ENCODE measurements at places on chromosomes 7 and 10.
A peak's percentile ranks its signal among the peaks of the same experiment; 100 is the strongest.

- DNase-seq, result no peak
Observed at GRCh38 chr7:140920745-140921144, 4.0 kb downstream of the BRAF start.

DNA sequence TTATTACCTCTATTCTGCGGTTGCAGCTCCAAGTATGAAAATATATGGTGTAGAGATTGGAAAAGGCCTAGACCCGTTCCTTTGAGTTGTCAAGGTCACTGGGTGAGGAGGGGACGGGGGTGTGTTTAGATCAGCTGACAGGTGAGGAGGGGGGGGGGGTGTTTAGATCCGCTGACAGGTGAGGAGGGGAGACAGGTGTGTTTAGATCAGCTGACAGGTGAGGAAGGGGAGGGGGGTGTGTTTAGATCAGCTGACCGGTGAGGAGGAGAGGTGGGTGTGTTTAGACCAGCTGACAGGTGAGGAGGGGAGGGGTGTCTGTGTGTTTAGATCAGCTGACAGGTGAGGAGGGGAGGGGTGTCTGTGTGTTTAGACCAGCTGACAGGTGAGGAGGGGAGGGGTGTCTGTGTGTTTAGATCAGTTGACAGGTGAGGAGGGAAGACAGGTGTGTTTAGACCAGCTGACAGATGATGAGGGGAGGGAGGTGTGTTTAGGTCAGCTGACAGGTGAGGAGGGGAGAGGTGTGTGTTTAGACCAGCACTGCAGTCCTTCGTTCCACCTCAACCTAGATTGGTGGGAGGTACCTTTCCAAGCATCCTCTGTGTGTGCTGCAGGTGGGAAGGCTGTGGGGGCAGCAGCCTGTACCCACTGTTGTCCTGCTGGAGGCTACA, 655.0 kb upstream of the ADARB2 start:
- DNase-seq, result no peak

DNA sequence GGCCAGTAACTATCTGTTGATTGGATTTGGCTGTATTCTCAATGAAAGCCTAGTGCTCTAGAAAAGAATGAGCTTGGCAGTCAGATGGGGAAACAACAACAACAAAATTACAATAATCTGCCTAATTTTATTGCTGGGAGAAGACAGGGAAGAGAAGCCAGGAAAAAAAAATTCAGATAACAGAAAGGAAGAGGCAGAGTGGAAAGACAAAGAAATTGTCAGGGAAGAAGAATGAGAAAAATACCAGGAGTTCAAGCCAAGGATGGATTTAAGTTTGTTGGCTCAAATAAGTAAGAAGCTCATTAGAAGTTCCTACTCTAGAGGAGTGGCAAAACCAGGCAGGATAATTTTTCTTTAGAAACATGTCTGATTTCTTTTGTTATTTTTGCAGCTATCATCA, 45.9 kb upstream of the PRKG1 start:
- no peak for DNase-seq

- DNase-seq, result no peak
Observed at GRCh38 chr10:74305730-74306129, 154.7 kb downstream of the ADK start.

- no peak for DNase-seq
Observed at GRCh38 chr7:152956006-152956405, 196.5 kb downstream of the ACTR3B start.

- peak; percentile 95 for DNase-seq
Observed at GRCh38 chr10:15168291-15168785, at the start of gene NMT2. Gene NMT2, minus strand, starts transcription at chr10:15168693. Its CDS starts 81 bp downstream, at chr10:15168612.

GRCh38 chr7:103592844-103593243, 146.8 kb upstream of the SLC26A5 start:
- no peak for DNase-seq

GRCh38 chr10:34252111-34252510, 563.0 kb downstream of the PARD3 start:
- DNase-seq, result no peak

DNA sequence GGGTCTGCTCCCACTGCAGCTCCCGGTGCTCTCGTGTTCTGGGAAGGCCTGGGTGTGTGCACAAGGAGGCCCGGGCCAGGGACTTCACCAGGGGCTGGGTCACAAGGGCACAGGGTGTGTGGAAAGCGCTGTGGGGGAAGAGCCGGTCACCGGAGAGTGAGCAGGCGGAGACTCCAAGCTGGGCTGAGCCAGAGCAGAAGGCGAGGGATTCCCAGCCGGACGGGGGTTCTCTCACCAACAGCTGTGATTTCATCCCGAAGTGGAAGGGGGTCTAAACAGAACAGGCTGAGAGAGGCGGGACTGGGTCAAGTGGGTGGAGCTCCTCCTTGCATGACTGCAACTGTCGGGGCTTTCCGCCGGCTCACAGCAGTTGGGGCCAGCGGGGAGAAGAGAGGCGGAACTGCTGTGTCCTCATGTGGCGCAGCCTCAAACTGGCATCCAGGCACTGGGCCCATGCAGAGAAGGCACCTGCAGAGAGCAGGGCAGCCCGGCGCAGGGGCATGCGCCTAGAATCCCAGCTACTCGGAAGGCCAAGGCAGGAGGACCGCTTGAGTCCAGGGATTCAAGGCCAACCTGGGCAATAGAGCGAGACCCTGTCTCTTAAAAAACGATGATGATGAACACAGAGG, 7.6 kb upstream of the ORAI2 start:
- peak; percentile 95 for DNase-seq

DNA sequence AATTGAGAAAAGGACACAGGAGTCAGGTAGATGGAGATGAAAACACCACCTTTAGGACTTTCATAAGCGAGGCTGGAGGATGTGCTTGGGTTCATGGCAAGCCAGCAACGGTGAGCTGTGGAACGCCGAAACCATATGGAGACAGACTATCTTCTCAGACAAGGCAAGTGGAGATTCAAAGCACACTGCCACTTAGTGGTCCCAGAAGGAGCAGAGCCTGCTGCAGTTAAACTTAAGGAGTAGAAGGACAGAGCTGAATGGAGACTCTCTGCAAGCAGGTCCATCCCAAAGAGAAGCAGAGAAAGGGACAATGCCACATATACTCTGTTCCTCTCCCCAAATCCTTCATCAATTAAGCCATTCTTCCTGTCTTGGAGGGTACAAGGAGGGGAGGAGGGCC, 236.3 kb upstream of the HABP2 start:
- DNase-seq, result no peak

DNA sequence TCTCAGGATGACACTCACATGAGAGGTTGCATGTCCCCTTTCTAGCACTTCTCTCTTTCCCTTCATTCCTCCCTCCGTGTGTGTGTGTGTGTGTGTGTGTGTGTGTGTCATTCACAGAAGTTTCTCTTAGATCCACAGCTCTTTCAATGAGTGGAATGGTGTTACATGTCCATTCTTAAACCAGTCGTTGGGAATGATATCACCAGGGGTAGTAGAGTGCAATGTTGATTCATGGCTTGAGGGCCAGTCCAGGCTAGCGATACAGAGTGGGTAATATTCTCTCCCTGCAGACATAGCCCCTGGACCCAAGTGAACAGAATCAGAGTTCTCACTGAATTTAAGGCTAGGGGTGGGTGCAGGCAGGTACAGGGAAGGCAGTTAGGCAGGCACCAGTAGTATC, 187.8 kb downstream of the SDK1 start:
- DNase-seq, result no peak

DNA sequence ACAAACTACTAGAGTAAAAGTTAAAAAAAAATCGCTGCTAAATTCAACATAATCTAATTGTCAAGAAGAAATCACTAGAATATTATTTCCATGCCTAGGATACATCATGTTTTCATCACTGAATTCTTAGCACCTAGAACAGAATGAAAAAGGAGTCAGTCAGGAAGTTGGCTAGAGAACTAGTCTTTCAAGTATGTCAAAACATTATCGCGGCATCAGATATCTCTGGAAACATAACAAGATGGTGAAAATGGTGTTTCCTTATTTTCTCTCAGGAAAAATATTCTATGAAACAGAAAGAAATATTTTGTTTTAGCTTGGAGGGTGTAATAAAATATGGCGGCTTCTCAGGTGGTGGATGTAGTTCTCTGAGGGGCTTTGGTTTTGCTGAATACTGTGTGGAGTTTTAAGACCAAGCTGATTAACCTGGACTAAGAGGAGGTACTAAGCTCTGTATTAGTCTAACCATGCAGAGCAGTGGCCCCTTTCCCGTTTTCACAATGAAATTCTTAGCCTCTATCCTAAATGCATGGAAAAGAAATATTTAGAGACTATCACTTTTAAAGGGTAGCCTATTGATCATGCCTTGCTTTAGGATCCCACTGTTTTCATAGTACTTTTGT, 205.6 kb downstream of the MDFIC start:
- no peak for DNase-seq

DNA sequence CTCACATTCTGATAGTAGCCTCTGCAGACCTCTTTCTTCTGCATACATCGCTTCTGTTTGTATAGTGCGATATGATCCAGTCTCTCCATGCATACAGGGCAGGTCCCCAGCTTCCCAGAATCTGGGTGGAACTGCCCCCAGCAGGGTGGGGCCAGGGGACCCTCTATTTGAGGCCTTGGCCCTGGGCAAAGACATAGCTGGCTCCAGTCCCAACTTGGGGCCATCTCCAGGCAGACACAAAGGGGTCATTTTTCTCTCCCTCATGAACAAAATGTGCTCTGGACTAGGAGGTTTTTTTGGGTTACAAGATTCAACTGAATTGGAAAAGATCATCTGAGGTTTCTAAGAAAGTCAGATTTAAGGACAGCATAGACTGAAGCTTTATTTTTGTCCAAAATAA, 21.1 kb upstream of the HSPA12A start:
- no peak for DNase-seq

GRCh38 chr10:22427101-22427500, 81.8 kb downstream of the SPAG6 start:
- no peak for DNase-seq

- DNase-seq, result no peak
Observed at GRCh38 chr10:26528048-26528447, 89.9 kb downstream of the APBB1IP start.

- no peak for DNase-seq
Observed at GRCh38 chr10:99435986-99436638, 5.7 kb upstream of the GOT1 start.

DNA sequence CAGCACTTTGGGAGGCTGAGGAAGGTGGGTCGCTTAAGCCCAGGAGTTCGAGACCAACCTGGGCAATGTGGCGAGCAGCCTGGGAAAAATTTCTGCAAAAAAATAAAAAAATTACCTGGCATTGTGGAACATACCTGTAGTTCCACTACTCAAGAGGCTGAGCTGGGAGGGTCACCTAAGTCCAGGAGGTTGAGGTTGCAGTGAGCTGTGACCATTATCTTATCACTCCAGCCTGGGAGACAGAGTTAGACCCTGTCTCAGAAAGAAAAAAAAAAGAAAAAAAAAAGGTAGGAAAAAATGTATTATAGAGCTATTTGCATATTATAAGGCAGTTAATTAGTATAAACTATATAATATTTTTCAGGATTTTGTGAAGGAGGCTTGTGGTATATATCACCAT, 11.0 kb upstream of the TSPAN13 start:
- DNase-seq, result peak; percentile 33

DNA sequence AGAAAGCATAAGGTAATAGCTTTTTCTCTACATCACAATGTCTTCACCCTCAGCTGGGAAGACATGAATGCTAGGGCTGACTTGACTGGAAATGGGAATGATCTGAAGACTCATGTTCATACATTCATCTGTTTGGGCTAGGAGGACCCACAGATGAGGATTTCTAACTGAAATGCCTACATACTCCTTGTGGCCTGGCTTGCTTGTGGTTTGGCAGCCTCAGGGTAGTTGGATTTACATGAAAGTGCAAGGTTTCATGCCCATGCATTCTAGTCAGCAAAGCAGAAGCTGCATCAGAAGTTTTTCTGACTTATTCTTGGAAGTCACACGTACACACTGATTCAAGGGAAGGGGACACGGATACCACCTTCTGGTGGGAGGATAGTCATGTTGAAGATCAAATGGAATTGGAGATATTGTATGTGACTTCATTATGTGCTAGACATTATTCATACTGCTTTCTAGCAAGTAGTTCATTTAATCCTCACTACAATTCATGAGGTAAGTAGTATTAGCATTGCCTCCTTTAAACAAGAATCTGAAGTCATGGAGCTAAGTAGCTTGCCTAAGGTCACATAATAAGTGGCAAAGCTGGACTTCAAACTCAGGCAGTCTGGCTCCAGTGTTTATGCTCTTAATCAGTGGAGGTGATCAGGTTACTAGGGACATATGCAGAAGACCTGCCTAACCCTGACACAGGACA, 957.0 kb downstream of the LRMDA start:
- no peak for DNase-seq

GRCh38 chr10:76440426-76440825, 1009.0 kb downstream of the LRMDA start:
- peak; percentile 5 for DNase-seq

- no peak for DNase-seq
Observed at GRCh38 chr7:129990403-129991192, 37.8 kb upstream of the UBE2H start.

GRCh38 chr7:102220229-102220850, 66.3 kb upstream of the SH2B2 start:
- DNase-seq, result no peak

- no peak for DNase-seq
Observed at GRCh38 chr7:93327006-93327633, 95.0 kb downstream of the VPS50 start.

DNA sequence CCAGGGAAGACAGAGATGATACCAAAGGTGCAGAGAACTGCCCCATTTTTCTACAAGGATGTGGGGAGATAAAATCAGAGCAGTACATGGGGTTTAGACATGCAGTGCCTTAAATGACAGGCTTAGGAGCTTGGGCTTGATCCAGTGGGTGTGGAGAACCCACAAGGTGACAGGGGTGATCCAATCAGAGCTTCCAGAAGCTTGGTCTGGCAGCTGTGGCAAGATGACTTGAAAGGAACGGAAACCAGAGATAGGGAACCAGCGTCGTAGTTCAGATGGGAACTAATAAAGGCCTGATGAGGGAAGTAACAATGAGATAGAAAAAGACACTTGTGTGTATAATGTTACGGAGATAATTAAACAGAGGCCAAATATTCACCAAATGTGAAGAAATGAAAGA, 80.7 kb downstream of the SLC37A3 start:
- no peak for DNase-seq

- DNase-seq, result no peak
Observed at GRCh38 chr7:103640031-103640779, 194.2 kb upstream of the SLC26A5 start.

GRCh38 chr10:43082746-43083145, 5.9 kb downstream of the RET start:
- DNase-seq, result no peak

DNA sequence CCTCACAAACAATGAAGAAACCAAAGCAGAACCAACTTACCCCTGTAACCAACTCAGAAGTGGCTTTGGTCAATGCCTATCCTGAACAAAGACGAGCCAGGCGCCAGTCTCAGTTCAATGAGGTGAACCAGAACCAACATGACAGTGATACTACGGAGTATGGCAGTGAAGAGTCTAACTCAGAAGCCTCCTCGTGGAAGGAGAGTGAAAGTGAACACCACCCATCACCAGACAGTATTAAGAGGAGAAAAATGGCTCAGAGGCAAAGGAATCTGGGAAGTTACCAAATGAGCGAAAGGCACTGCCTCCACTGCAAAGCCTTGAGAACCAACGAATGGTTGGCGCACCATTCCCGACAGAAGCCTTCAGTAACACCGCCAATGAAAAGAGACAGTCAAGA, 8.4 kb downstream of the SSMEM1 start:
- DNase-seq, result no peak

Measured in activated CD4-positive, alpha-beta T cell treated with anti-CD3 and anti-CD28 coated beads, Interleukin-2, amount 10 ng/mL, durations not matched to agents 24 days and 14 days (primary cell).